ENCODE measurements at places on chromosomes 2 and 18.

- DNase-seq: no peak
These were observed 278.4 kb downstream of the TMX3 start for GRCh38 chr18:68436485-68436884.

DNA sequence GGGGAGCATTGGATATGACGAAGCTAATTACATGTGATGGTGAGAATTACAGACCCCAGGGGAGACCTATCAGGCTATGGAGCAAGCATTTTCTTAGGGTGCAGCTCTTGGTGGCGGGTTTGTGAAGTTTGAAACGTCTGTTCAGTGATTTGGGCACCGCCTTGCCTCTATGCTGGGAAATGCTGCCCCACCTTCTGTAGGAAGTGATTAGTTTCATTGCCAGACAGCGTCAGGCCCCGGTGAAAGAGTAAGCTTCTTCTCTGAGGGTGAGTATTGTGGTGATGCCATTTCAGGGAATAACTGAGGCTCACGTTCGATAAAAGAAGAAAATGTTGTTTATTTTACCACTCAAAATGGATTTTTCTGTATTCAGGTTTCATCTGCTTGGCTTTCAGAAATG lies 186.2 kb upstream of the CDH2 start:
- no peak for DNase-seq

DNA sequence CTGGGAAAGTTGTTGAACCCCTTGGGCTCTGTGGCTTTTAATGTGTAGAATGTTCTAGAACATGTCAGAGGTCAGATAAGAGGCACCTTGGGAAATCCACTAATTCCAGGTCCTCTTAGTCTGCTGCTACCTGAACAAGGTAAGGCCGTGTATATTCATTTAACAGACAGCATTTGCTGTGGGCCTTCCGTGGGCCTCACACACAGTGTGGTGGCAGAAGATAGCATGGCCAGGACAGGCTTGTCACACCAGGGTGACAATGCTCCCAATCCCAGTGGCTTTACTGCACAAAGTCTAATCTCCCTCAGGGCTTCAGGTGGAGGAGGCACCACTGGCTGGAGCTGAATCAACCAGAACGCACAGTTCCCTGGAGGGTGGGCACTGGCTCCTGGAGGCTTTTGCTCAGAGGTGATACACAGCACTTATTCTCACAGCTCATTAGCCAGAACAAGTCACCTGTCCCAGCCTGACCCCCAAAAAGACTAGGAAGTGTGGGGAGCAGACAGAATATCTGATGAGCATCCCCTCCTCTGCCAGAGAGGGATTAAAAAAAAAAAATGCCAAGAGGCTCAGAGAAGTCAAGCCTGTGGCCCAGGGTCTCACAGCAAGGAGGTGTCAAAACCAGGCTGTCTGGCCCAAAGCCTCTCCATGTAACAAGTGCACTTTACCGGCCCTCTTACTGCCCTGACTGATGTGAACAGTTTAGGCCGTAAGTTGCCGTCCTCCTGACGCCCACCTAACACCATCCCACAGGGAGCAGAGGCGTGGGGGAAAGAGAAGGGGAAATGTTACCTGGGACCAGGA lies 216.9 kb upstream of the RAB6C start:
- no peak for DNase-seq

DNA sequence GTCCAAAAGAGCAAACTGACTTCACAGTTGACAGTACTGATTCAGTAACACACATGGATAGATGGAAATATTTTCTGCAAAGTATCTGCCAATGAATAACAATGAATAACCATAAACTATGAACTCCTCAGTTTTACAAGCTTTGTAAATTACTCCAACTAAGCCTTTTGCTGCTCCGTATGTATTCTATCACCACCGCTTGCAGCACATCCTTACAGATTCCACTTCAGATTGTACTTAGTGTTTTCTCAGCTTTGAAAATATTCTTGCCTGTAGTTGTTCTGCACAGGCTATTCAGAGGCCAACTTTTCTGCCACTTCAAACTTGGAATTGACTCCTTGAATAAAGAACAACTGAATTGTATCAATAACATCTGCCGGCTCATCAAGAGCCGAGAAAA lies 36.2 kb downstream of the TLK1 start:
- no peak for DNase-seq

DNA sequence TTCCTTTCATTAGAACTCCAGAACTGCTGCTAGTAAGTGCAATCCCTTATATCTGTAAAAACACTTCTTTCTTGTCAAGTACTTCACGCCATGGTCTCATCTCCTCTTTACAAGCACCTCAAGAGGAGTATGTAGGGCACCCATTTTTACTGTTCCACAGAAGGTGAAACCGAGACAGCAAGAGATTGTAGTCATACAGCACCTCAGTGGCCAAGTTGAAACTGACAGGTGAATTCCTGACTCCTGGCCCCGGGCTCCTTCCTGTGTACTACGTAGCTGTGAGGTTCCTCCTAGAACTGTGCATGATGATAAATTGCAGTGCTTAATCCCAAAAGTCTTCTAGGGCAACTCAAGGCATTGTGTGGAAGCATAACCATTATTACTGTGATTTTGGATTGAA lies 131.5 kb upstream of the MEIS1 start:
- no peak for DNase-seq

DNA sequence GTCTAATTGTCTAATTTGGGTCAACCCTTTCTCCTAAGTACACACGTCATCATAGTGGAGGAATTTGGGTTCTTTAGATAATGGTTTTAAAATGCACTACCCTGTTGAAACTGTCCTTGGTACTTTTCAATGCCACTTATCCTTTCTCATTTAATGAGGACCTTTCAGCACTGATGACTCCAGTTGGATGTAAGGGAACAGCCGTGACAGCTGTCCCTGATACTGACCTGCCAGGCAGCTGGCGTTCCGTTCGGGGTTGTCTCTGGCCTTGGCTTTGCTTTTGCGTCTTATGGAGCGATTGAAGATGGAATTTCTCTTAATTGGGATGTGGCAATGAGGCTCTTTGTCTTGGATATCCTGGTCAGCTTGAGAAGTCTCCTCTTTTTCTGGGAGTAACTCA lies 38.7 kb downstream of the NGEF start:
- no peak for DNase-seq

DNA sequence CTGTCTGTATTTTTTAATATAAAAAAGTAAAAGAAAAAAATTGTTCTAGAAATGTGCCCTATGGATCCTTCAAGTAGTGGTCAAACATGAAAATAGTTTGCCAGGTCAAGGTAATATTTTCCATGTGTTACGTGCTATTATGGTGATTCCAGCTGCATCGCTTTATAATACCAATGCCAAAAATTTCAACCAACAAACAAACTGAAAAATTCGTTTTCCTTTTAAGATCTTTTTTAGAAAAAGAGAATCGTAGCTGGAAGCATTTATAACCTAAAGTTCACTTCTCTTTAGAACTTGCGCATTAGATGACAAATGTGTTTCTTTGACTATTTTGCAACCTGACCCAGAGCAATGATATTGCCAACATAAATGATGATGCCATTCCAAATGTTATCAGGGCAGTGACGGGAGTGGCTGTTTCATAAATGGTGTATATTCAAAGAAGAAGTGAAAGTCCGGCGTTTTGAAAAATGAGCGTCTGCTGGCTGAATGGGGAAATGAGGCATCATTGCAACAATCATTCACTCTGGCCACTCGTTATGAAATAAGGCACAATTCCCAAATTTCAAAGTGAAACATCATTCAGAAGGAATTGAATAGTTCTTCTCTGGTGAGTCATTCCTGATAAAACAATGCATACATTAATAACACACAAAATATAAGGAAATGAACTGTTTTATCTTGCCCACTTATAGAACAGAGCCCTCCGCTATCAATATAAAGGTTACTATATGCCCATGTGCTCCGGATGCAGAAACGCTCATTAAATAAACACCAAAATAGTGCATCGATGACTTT lies 297.4 kb downstream of the TGIF1 start:
- DNase-seq: no peak

DNA sequence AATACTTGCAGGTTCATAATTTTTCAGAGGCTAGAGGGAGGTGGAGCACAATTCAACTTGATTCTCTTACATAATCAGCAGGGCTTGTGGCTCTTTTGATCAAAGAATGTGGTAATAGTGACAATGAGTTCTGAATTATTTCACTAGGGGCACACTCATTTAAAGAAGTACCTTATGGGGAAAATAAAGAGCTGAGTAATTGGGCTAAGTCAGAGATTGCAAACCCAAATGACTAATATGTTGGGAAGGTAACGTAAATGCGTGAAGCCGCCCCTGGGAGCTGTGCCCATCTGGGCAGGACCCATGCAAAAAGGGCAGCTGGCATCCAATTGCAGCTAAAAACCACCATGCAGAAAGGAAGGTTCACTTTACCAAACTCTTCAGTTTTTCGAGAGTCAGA lies 35.3 kb downstream of the NCKAP5 start:
- no peak for DNase-seq

GRCh38 chr2:102258386-102259074 lies 52.8 kb upstream of the IL1RL1 start:
- no peak for DNase-seq

DNA sequence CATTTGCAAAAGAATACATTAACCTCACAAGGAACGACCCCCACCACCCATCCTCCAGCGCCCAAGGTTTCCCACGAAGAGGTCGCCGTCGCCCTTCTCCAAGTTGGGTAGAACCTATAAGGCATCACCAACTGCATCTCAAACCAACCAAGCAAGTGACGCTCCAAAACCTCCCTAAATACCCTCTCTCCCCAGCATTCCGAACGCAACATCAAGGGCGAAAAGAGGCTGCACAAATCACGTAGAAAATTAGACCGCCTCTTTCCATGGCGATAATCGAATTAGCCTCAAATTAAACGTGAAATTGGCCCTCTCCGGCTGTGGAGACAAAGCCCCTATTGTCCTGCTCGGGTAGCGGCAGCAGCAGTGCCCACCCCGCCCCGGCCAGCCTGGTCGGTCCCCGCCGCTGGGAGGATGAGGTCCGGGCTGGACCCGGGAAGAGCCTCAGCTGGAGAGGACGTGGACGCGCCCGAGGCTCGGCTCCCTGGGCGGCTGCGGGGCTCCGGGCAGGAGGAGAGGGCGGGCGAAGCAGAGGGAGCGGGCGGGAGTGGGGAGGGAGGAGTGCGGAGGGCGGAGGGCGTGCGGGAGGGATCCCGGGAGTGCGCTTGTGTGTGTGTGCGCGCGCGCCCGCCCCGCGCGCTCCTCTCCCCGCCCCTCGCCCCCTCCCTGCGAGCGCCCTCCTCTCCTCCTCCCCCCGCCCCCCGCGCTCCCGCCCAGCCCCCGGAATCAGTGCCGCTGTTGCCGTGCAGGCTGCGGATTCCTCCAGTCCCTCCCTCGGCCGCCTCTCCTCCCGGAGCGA lies at the start of gene SPTBN1:
SPTBN1 (plus strand) TSS at position 765 of the 799 bp plus-strand sequence. CDS start 70,092 bp downstream, outside the sequence.
- DNase-seq: no peak

- no peak for DNase-seq
These were observed 404.4 kb downstream of the SOCS6 start for GRCh38 chr18:70693246-70693645.

- DNase-seq: no peak
These were observed 47.8 kb downstream of the TRAPPC12 start for GRCh38 chr2:3427272-3427671.

DNA sequence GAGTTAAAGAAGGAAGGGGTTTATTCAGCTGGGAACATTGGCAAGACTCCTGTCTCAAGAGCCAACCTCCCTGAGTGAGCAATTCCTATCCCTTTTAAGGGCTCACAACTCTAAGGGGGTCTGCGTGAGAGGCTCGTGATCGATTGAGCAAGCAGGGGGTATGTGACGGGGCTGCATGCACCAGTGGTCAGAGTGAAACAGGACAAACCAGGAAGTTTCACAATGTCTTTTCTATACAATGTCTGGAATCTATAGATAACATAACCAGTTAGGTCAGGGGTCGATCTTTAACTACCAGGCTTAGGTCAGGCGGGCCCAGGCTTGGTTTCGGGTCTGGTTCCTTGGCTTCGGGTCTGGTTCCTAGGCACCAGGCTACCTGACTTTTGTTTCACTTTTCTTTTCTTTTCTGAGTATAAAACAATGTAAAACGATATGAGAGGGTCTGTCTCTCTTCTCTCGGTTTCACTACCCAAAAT lies 30.1 kb upstream of the LIPG start:
- no peak for DNase-seq

GRCh38 chr2:173865971-173866873 lies 99.0 kb downstream of the SP3 start:
- no peak for DNase-seq

DNA sequence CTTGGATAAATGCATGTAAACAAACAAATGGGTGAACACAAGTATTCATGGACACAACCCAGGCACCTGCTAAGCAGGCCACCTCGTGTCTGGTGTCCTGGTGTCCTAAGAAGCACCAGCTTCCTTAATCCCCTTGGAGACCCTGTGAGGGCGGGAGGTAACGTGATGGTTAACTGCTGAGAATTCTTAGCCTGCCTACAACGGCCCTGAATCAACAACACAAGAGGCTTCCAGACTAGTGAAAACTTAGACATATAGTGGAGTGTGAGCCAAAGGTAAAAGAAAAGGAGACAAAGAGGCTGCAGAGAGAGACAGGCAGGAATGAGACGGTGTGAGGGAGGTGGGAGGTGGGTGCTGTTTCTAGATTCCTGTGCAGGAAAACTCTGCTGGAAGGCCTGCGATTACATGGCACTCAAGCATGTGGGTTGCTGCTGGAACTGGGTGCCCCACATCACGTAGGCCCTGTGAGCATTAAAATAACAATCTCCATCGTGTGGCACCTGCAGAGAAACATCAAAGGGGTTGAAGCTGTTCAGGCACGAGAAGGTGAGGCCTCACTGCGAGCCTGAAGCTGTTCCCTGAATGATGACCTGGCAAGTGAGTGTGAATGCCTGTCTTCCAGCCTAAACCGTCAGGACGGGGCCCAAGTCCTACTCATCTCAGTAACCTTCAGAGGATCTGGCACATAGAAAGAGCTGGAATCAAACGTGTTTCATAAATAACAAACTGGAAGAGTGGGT lies 64.2 kb downstream of the RPL37A start:
- DNase-seq: no peak

- no peak for DNase-seq
These were observed 183.0 kb downstream of the NYAP2 start for GRCh38 chr2:225582355-225583116.

GRCh38 chr2:134869946-134870736 lies 31.7 kb downstream of the ACMSD start:
- DNase-seq: no peak

- no peak for DNase-seq
These were observed 396.3 kb upstream of the PIK3C3 start for GRCh38 chr18:41558715-41559114.

DNA sequence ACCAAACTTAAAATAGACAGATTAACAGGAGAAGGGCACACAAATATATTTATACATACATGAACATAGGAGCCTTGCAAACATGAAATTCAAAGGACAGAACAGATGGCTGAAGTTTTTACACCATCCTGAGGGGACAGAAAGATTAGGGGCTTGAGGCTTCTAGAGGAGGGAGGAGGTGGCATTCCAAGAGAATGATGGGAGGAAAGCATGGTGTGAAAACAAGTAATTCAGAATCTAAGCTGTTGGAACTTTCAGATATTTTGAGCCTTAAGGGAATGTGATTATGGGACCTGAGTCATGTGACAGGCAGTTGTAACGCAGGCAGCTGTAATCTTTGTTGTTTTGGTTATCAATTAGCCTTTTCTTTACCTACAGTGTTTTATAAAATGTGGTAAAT lies 225.2 kb upstream of the SPOPL start:
- DNase-seq: no peak

- DNase-seq: no peak
These were observed 710 bp downstream of the SEC11C start for GRCh38 chr18:59140302-59140885.
